ENCODE measurements at places on chromosomes 1 and 21.

- DNase-seq: peak; percentile 90
Observed at GRCh38 chr1:113534130-113534817, 144.0 kb downstream of the MAGI3 start.

DNA sequence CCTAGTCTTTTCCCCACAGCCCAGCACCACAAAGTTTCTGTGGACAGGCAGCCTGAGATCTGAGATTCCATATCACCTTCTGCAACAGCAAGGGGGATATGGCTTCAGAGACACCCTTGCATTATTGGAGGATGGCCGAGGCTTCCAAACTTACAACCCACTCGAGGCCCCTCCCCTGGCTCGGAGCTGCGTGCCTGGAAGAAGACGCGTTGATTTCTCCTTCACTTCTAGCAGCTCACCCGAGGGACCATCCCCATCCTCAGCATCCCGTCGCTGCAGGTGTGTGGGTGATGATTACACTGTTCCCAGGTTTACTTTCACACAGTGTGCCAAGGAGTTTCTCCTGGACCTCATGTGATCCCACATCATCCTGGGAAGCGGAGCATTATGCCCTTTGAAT lies 277.9 kb downstream of the MATN1 start:
- no peak for DNase-seq

GRCh38 chr1:230682882-230683610 lies 30.9 kb downstream of the AGT start:
- peak; percentile 62 for DNase-seq

DNA sequence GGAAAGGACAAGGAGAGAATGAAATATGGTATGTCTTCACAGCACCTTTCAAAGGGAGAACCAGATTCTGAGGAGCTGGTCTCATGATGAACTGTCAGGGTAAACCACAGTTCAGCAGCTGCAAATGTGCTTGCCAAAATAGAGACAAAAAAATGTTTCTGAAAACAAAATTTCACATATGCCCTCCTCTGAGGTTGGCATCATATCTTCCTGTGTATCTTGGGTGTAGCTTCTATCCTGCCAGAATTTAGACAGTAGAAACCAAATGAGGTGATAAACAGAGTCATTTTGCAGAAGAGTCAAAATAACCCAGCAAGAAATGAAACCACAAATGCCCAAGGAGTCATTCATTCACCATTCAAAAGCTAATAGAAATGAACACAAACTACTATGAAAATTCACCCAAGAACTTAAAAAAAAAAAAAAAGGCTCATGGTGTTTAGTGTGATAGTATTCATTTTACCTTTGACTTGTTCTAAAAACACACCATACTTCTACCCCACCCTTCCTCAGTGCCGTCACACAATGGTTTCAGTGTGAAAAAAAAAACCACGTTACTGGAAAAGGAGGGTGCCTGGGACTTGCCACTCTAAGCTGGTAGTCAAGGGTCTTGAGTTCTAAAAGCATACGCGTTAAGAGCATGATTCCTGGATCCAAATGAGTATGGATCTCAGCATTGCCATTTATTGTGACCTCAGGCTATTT lies 18.5 kb downstream of the SELL start:
- DNase-seq: no peak

- peak; percentile 55 for DNase-seq
Observed at GRCh38 chr1:230140221-230141020, 73.4 kb downstream of the GALNT2 start.

Measured in fibroblast of upper back skin (primary cell).